Stimulated activated CD4-positive, alpha-beta T cell treated with anti-CD3 and anti-CD28 coated beads, Interleukin-1b, Interleukin-23, amount 100 ng/mL, for 4 hours (primary cell): ENCODE measurements at places on chromosomes 1 and 21.
A peak's percentile ranks its signal among the peaks of the same experiment; 100 is the strongest.

GRCh38 chr1:112904071-112904830 lies 51.7 kb downstream of the SLC16A1 start:
- DNase-seq, result peak; percentile 10

- no peak for DNase-seq
Observed at GRCh38 chr1:114002492-114003239, 23.4 kb downstream of the OLFML3 start.

- no peak for DNase-seq
Observed at GRCh38 chr1:147152772-147153171, 19.5 kb downstream of the PRKAB2 start.

GRCh38 chr1:93344886-93345632 lies 648 bp upstream of the DR1 start:
- DNase-seq, result no peak

GRCh38 chr1:62912028-62912638 lies 128.2 kb downstream of the ATG4C start:
- no peak for DNase-seq

GRCh38 chr1:26858160-26858559 lies 4.8 kb upstream of the SFN start:
- no peak for DNase-seq

DNA sequence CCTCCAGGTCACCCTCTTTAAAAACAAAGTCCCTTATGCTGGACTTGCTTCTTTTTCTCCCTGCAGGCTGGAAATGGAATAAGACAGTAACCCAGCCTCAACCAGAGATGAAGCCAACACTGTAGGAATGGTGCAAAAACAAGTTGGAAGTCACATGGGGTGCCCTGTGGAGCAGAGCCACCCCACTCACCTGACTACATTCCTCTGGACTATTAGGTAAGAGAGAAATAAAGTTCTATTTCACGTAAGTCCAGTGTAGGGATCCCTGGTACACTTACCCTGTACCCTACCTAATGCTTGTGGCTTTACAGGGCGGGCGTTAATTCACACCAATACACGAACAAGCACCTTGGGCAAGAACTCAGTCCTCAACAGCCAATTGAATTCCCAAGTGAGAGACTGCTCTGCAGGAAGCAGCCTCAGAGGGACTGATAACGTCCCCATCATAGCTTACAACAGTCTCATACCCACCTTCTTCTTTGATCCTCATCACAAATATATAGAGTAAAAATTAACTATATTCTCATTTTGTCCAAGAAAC lies 112.5 kb upstream of the FGGY start:
- no peak for DNase-seq

GRCh38 chr1:47184090-47184821 lies 5.6 kb downstream of the PDZK1IP1 start:
- no peak for DNase-seq

DNA sequence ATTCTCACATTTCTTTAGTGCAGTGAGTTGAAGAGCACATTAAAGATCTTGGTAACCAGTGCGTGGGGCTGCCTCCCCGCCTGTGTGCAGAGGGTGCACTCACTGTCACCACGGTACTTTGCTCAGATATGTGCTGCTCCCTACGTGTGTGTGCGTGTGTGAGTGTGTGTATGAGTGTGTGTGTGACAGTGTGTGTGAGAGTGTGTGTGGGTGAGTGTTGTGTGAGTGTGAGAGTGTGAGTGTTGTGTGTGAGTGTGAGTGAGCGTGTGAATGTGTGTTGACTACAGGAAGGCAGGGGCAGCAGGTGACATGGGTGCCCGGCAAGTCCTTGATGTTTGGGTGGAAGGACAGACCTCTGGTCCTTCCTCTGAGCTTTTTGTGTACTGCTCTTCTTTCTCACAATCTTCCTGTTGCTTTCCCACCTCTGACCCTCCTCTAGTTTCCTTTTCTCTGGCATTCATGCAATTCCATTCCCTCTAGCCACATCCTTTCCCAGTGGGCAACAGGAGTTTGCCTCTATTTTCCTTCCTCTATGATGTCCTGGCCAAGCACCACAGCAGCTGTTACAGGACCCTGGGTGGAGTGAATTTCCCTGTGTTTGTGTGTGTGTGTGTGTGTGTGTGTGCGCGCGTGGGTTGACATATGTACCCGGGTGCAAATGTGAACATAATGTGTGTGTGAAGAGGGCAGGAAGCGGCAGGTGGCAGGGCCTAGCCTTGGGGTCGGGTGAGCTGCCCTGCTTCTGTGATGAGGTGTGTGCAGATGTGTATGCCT lies 19.8 kb downstream of the LHX4 start:
- DNase-seq, result no peak

- DNase-seq, result no peak
Observed at GRCh38 chr1:167463875-167464575, 54.3 kb downstream of the CD247 start.

- DNase-seq, result no peak
Observed at GRCh38 chr1:223444411-223444810, 51.2 kb downstream of the CCDC185 start.

- no peak for DNase-seq
Observed at GRCh38 chr1:232483826-232484225, 146.1 kb downstream of the SIPA1L2 start.

GRCh38 chr21:46063227-46063626 lies 34.7 kb upstream of the COL6A2 start:
- DNase-seq, result no peak

GRCh38 chr1:101453844-101454243 lies 217.0 kb downstream of the S1PR1 start:
- no peak for DNase-seq

DNA sequence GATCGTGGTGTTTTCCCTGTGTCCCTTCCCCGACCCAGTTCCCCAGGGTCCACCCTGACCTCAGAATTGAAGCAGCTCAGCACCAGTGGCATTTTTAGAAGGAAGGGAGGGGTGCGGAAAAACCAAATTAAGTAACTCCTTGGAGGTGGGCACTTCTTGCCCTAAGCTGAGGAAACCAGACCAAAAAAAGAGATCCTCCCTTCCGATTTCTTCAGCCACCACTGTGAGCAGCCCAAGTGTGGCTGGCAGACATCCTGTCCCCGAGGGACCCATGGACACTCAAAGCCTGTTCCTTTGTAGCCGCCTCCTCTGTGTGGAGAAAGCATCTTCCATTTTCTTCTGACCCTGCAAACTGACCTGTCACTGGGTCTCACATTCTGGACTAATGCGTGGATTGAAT lies 31.3 kb downstream of the KIRREL1 start:
- no peak for DNase-seq

GRCh38 chr1:152052606-152053005 lies 15.8 kb upstream of the S100A11 start:
- DNase-seq, result peak; percentile 83

- no peak for DNase-seq
Observed at GRCh38 chr1:209778102-209778501, 6.3 kb downstream of the C1orf74 start.

DNA sequence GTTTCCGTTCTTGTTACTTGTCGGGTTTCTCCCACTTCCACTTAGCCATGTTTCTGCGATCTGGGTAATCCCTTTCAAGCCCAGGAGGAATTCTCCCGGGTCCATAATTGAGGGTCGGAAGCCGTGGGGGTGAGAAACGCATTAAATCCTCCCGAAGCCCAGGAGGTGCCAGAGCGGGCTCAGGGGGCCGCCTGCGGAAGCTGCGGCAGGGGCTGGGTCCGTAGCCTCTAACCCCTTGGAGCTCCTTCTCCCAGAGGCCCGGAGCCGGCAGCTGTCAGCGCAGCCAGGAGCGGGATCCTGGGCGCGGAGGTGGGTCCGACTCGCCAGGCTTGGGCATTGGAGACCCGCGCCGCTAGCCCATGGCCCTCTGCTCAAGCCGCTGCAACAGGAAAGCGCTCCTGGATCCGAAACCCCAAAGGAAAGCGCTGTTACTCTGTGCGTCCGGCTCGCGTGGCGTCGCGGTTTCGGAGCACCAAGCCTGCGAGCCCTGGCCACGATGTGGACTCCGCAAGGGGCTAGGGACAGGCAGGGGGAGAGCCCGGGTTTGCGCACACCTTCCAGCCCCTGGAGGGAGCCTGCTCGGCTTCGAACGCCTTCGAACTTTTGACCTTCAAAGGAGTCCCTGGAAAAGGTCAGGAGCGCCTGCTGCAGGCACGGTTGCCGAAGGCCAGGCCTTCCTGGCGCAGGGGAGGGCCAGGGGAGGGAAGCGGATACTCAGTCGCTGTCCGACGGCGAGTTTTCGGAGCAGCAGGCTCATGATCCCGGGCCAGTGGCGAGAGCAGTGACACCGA lies 1.7 kb upstream of the SIM2 start:
- no peak for DNase-seq

DNA sequence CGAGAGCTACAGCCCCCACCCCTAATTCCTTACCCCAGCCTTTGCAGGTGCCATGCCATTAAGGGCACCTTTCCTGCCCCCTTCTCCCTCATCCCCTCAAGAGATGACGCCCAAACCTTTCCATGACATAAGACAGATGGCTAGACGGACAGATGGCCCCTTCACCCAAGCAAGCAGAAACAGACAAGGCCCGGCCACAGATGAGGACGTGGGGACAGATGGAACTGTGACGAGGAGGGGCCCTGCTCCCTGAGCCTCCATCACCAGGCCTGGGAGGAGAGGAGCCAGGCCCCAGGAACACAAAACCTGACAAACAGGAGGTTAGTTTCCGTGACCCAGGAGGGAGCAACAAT lies 24.7 kb upstream of the PEF1 start:
- no peak for DNase-seq

GRCh38 chr1:48848035-48848434 lies 71.3 kb upstream of the BEND5 start:
- no peak for DNase-seq

- DNase-seq, result no peak
Observed at GRCh38 chr1:63033211-63033610, 249.3 kb downstream of the ATG4C start.

DNA sequence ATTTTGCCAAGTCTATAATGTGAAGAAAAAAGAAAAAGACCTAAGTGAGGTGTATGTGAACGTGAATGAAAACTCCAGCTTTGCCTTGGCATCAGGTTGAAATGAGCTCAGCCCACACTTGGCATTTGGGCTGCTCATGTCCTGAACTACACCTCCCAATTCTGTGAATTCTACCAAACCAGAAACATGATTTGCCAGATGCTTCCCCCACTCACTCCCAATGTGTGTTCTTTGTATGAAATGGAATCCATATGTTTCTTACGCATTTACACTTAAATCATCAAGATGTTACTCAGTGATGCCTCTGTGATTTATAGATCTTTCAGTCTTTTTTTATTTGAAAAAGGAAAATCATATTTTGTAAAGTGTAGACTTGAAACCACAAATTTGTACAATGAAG lies 32.8 kb upstream of the RUNX1 start:
- no peak for DNase-seq

DNA sequence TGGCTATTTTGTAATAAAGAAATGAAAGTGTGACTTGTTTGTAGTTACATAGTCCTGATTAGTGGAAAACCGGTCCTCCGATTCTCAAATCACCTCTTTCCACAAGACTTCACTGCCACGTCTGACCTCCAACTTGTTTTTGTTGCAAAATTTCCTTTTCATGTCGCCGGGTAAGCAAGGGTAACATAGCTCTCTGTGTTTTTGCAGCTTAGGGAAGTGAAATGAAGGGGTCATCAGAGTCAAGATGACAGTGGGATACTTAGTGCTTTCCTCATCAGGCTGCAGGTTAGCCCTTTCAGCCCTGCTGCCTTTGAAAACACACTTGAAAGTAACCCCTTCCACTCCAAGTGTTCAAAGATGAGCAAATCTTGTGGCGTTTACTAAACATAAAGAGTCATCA lies 217.9 kb downstream of the USP25 start:
- no peak for DNase-seq

DNA sequence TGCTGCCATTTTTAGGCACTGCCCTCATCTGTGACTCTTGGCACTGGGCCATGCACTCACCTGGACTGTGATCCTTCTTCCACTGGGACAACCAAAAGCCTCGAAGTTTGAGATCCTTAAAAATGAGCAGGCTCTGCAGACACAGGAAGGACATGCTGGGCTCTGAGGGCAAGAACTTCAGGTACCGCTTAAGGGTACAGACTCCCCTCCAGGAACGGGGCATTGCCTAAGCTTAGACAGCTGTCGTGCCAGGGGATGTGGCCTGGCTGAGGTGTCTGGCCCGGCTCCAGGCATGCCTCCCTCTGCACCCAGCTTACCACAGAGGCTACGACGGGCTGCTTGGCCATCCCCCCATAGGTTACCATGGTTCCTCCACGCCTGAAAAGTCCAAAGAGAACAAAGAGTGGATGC lies 14.2 kb upstream of the SRSF4 start:
- DNase-seq, result no peak

- DNase-seq, result no peak
Observed at GRCh38 chr21:46193829-46194373, 9.6 kb upstream of the SPATC1L start.

DNA sequence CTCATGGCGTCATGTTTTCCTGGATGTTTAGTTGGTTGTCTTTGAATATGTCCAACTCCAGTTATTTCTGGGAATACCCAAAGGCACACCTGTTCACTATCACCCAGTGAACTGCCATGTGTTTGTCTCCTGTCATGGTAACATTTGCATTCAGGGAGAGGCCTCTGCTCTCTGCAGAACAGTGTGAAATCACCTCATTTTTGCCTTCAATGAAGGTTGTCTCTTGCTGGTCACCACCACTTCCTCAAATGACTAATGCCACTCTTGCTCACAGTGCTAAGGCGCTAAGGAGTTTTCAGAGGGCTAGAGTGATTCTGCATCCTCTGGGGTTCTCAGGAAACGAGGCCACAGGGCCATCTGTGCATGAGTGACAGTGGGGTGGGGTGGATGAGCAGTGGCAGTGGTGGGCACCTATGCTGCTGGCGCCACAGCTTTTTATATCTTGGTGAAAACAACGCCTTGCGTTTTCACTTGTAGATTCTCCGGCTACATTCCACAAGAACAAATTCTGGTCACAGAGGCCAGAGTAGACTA lies 60.0 kb upstream of the ATP5PO start:
- DNase-seq, result peak; percentile 24
